Mesothelial cell of epicardium (in vitro differentiated cells): ENCODE measurements at places on chromosomes 7 and 10.

DNA sequence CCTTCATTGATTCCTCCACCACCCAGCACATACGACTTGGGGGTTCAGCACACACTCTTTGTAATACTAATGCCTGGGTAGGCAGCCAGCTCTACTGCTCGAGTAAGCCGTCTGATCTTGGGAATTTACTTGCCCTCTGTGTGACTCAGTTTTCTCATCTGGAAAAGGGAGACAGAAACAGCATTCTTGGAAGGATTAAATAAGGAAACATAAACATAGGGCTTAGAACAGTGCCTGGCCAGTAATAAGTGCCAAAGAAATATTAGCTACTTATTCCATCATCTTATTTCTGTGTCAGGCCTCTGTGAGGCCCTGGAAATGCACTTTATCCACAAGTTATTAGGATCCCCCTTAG lies 130.1 kb downstream of the TNS3 start:
- DNase-seq, result no peak

DNA sequence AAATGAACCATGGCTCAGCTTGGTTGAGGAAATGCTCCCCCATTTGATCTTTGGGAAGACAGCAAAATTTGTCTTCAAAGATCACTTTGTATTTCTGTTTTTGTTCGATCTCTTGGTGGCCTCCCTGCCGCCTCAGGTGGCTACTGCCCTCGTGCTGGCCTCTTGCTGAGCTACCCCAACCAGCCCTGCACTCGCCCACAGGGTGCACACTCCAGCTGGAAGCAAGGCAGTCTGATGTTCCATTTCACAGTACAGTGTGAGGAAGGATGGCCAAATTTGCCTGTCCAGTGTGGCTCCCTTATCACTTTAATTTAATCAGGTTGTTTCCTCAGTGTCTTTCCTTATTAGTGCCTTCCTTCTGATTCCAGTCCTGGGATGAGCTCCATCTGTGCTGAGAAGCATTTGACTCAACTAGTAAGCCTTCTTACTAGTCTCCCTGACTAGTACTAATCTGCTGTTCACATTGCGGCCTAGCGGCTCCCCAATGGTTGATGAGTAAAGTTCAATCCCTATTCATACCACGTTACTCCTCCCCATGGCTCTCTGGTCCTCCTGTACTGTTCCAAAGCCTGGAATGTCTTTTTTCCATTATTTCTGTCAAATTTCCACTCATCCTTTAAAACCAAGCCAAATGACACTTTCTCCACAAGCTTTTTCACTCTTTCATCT lies 8.2 kb downstream of the MYOF start:
- no peak for DNase-seq

DNA sequence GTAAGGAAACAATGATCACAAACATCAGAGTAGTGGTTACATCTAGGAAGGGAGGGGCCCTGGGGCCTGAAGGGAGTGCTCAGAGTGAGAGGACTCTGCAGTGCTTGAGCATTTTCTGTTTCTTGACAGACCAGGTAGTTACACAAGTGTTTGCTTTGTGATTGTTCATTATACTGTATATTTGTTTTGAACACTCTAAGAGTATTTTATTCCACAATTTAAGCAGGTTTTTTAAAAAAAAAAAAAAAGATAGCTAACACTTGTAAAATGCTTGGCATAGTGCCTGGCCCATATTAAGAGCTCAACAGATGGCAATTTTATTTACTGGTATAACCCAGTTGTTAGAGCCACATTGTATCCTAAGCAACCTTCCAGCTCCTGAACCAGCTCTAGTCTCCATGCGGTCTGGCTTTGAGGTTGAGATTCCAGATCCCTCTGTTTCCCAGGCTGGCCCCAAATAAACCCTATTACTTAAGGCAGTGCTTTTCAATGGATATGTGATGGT lies 20.1 kb upstream of the ATXN7L1 start:
- DNase-seq, result no peak

- DNase-seq, result no peak
These were observed 476.2 kb downstream of the GRM8 start for GRCh38 chr7:126776498-126776897.

DNA sequence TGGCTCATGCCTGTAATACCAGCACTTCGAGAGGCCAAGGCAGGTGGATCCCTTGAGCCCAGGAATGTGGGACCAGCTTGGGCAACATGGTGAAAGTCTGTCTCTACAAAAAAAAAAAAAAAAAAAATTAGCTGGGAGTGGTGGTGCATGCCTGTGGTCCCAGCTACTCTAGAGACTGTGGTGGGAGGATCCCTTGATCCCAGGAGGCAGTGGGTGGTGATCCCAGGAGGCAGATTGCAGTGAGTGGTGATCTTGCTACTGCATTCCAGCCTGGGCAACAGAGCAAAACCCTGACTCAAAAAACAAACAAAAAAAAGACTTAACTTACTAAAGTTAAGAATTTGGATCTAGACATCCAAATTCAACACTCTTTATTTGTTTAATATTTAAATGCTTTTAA lies 10.2 kb upstream of the ADO start:
- no peak for DNase-seq

GRCh38 chr10:107733328-107734130 lies 569.0 kb upstream of the SORCS1 start:
- DNase-seq, result no peak

- no peak for DNase-seq
These were observed 50.8 kb downstream of the ZNF503 start for GRCh38 chr10:75350791-75351190.
